Esophagus squamous epithelium (tissue), 5 donors: ENCODE measurements at places on chromosomes 1 and 21.

DNA sequence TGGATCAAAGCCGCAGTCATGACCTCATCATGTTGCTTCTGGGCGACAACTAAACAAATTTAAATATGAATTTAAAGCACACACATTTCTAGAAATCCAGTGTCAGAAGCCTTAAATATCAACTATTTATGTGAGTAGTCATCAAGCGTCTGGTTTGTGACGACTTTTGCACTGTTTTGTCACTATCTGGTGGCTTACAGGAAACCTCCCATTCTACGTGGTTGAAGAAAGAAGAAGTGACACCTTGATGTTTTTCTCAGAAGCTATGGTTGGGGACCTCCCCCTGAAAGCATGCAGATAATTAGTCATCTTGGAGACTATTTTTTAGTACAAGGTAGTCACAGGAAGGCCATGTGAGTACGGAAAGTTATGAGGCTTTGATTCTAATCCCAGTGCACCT, 58.5 kb downstream of the TENT5C start:
- DNase-seq, result no peak

- DNase-seq, result no peak
These were observed 414.6 kb downstream of the LRRIQ3 start for GRCh38 chr1:73783352-73783751.

GRCh38 chr1:78831731-78832360, 174.7 kb downstream of the ADGRL4 start:
- DNase-seq, result no peak

DNA sequence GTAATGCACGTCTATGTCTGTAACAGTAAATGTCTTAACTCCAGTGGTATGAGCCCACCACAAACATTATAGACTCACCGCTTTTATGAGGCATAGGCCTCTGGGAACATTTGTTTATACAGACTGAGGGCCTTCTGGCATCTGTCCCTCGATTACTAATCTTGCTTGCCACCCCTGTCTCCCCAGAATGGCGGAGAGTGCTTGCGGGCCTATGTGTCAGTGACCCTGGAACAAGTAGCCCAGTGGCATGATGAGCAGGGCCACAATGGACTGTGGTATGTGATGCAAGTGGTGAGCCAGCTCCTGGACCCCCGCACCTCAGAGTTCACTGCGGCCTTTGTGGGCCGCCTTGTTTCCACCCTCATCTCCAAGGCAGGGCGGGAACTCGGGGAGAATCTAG, 18.3 kb upstream of the SHISA4 start:
- no peak for DNase-seq

DNA sequence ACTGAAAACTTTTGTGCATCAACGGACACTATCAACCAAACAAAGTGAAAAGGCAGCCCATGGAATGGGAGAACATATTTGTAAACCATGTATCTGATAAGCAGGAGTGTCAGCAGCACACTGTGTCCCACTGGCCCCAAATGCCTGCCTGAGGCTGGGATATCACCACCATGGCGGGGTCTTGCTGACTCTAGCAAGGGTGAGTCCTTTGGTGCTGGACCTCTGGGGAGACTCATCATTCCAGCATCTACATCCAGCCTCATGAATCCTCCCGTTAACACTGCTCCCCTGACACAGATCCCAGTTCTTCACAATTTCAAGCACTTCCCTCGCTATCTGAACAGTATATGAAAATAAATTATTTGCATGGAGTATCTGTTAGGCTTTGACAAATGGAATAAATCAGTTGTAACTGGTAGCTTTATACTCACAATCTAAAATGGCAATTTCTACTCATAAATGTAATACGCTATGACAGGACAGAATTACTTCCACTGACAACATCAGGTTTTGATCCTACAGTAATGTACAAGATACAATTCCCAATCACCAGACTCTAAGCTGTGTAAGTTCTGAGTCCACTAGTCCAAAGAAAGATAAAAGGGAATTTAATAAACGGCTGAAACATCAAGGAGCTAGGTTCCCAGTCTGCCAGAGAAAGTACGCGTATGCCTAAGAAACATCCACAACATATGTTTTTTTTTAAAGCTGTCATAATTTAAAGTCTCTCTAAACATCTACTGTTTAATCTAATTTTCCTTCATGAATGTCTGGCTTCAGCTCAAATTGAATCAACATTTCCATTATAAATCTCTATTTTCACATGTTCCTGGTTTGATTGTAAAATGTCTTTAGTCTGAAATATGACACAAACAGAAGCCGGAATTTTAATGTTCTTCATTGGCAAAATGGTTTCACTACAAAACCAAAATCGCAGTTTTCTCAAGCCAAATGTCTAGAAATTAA, 95.1 kb downstream of the SIPA1L2 start:
- DNase-seq, result no peak

GRCh38 chr1:15226388-15227255, 20.4 kb upstream of the FHAD1 start:
- no peak for DNase-seq

DNA sequence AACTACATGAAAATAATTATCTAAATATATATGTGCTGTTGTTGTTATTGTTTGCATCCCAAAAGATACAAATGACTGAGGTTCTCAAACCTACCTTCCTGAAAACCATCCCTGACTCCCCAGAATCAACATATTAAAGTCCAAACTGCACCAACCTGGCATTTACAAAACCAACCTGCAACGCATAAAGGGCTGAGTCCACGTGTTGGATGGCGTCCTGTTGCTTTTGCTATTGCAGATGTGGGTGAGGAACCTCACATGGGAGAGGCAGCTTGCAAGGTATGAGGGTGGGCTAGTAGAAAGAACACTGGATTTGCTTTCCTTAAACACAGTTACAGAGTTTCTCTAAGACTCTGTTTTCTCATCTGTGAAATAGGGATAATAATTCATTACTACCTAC, 1.5 kb upstream of the C8B start:
- no peak for DNase-seq

DNA sequence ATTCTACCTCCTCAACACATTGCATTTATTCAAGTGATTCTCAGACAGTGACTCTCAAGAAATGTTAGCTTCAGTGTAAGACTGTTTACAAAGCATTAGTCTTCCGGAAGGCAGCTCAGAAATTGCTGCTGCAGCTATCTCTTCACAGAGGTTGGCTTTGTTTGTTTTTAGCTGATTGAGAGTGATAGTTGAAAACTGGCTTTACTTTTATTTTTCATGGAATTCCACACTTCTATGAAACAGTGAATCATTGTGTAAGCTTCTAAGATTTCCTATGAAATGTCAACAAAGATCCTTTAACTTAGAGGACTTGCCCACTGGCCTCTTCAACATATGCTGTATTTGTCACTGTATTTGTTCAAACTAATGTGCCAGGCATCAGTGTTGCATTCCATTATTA, 121.3 kb downstream of the TNNI3K start:
- no peak for DNase-seq

- no peak for DNase-seq
These were observed 33.7 kb downstream of the RTCA start for GRCh38 chr1:100299521-100300222.

- no peak for DNase-seq
These were observed 440.8 kb downstream of the NPHP4 start for GRCh38 chr1:5551274-5551975.

DNA sequence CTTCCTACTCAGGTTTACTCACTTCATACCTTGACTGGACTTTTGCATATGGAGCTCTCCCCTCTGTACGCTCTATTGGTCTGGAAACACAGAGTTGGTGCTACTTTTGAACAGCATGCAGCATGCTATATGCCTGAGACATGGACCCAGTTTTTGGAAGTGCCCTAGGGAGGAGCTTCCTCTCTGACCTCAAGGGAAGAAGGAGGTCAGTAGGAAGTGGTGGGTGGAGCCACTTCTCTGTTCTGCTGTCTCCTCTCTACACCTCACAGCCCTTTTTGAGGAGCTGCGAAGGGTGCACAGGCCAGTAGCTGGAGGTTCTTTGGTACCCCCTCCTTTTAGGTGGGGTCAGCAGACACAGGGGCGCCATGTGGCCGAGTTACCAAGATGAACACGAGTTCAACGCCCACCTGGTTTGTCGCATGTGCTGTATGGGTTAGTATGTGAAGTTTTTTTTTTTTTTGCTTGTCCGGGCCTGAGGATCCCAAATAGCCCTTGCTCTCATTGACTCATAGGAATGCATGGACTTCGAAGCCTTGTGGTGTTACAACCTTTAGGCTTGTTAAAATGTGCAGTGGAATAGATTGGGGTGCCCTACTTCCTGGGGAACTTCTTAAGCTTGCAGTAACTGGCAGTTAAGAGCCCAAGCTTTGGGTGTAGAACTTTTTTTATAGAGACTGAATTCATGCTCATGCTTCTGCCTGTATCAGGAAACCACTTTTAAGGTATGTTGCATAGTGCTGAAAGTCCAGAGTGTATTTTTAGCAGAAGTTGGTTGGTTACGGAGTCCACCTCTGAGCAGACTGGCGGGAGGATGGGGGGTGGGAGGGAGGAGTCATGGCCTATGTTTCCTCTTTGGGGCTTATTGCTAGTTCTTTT, 10.7 kb downstream of the MACF1 start:
- DNase-seq, result no peak

GRCh38 chr1:50109647-50110075, 941 bp downstream of the ELAVL4 start:
- no peak for DNase-seq

DNA sequence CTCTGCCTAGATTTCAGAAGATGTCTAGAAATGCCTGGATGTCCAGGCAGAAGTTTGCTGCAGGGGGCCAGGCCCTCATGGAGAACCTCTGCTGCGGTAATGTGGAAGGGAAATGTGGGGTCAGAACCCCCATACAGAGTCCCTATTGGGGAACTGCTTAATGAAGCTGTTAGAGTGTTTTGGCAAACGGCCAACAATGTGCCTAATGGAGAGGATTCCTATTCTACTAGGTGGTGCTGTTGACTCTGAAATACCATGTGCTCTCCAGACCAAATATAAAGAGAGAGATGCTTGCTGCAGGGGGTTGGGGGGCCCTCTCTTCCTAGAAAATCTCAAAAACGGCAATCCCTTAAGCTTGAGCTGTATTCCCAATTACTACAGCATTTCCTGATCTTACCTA, 57.1 kb upstream of the DR1 start:
- no peak for DNase-seq

- DNase-seq, result no peak
These were observed 36.1 kb upstream of the TTC22 start for GRCh38 chr1:54837002-54837853.

GRCh38 chr21:28959367-28960099, 33.1 kb downstream of the LTN1 start:
- no peak for DNase-seq

- DNase-seq, result no peak
These were observed 160.5 kb upstream of the CACYBP start for GRCh38 chr1:174839211-174839610.

DNA sequence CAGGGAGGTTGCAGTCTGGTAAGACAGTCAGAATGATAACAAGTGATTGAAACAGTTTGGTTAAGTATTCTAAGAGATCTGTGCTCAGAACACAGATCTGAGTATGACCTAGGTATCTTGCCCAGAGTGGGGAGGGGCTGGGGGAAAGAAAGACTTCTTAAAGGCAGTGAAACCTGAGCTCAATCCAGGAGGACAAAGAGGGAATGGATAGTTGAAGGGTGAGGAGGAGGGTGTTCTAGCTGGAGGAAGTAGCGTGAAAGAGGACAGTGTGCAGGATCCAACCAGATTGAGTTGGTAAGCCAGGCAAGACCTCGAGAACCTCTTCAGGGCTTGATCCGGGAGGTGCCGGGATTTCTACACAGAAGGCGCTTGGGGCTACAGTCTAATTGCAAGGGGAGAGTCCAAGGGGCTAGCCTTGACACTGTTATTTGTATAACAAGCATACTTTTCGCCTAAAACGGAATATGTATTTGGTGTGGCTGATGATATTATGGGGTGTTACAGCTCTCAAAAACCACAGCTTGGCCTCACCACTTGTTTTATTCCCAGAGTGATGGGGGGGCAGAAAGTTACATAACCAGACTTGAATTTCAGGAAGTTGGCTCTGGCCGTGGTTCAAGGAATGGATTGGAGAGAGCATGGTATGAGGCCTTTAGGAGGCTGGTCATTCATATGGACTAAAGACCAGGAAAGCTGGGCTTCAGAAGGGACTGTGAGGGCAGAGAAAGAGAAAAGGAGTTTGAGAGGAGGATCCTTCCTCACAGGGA, 19.1 kb downstream of the RCSD1 start:
- no peak for DNase-seq

DNA sequence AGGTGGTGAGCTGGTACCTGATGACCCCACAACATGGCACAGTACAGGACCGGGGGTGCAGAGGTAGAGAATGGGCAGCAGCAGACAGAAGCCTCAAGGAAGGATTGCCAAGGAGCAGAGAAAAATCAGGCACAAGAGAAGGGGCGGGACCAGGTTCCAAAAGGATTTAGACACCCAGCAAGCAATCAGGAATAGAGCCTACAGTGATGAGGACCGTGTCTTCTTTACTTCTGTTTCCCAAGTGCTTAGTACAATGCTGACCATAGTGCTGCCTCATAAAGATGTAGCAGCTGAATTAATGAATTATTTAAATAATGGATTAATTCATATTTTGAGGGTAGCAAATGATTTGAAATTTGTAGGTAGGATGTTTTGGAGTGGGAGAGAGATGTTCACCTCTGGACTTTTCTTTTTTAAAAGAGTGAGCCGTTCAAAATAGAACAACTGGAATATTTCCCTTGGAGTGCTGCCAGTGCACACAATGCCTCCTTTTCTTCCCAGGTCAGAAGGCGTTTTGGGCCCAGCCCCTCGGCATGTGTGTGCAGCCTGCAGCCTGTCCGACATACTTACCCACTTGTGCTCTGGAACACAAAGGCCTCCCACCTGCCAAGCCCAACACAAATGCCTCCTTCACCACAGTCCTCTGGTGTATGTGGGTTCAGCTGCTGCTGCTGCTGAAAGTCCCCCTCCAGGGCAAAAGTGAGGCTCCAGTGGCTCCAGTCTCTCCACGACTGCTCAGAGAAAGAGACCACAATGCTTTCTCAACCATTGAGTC, 19.6 kb downstream of the KANK4 start:
- DNase-seq, result no peak
